Stimulated activated CD4-positive, alpha-beta T cell treated with anti-CD3 and anti-CD28 coated beads, Interleukin-15, amount 100 ng/mL, for 48 hours (primary cell): ENCODE measurements at places on chromosomes 1 and 21.

DNA sequence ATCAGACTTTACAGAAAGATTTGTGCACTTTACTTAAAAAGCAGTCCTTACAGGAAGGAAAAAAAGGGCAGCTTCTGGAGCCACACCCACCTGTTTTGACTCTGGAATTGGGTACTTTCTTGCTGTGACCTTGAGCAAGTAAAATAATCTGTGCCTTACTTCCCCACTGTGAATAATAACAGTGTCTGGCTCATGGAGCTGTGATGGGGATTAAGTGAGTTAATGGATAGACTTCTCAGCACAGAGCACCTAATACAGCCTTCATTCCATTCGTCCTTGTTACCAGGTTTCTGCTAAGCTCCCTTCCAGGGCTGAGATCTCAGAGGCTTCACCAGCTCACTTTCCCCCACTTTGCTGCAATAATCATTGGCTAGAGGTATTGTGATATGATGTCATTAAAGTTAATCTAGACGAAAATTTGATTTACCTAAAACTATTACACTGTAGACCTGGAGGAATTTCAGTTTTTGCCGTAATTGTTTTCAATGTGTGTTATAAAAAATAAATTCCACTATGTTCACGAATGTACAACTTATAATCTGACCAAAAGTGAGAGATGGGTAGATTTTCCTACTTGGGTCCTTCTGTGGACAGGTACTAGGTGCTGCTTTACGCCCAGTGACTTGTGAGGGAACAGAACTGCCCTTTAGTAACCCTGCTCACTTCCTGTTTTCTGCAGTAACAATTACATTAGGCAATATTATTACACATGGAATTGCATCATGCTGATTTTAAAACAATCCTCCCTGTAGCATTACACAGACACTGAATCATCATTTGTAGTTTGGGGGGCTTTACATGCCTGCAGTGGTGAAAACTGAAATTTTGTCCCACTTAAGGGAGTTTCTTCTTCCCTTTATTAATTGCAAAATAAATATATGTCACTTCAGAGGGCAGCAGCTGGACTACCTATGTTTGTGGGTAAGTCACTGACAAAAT, 19.7 kb upstream of the ABCG1 start:
- DNase-seq: no peak

- DNase-seq: no peak
Measured at GRCh38 chr1:3548156-3548893, 63.0 kb downstream of the MEGF6 start.

DNA sequence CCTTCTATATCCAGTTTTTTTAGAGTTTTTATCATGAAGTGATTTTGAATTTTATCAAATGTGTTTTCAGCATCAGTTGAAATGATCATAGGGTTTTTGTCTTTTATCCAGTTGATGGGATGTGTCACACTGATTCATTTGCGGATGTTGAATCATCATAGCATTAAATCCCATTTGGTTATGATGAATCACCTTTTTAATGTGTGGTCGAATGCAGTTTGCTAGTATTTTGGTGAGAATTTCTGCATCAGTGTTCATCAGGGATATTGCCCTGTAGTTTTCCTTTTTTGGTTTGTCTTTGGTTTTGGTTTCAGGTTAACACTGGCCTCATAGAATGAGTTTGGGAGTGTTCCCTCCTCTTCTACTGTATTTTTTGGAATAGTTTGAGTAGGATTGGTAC, 80.3 kb downstream of the DIRAS3 start:
- no peak for DNase-seq

GRCh38 chr1:180793451-180793850, 119.2 kb upstream of the KIAA1614 start:
- DNase-seq: no peak

- DNase-seq: no peak
Measured at GRCh38 chr21:38921511-38922251, 116.0 kb downstream of the ETS2 start.

GRCh38 chr1:81231729-81232038, 569.0 kb upstream of the ADGRL2 start:
- no peak for DNase-seq

- DNase-seq: no peak
Measured at GRCh38 chr1:155069551-155070157, 6.1 kb downstream of the EFNA4 start.

GRCh38 chr1:247415423-247416361, at the start of gene NLRP3:
Gene NLRP3, plus strand, starts transcription at chr1:247416173. Its CDS starts 2,628 bp downstream, at chr1:247418801.
- DNase-seq: peak; percentile 7

GRCh38 chr1:10694633-10695627, 101.5 kb downstream of the CASZ1 start:
- peak; percentile 40 for DNase-seq

DNA sequence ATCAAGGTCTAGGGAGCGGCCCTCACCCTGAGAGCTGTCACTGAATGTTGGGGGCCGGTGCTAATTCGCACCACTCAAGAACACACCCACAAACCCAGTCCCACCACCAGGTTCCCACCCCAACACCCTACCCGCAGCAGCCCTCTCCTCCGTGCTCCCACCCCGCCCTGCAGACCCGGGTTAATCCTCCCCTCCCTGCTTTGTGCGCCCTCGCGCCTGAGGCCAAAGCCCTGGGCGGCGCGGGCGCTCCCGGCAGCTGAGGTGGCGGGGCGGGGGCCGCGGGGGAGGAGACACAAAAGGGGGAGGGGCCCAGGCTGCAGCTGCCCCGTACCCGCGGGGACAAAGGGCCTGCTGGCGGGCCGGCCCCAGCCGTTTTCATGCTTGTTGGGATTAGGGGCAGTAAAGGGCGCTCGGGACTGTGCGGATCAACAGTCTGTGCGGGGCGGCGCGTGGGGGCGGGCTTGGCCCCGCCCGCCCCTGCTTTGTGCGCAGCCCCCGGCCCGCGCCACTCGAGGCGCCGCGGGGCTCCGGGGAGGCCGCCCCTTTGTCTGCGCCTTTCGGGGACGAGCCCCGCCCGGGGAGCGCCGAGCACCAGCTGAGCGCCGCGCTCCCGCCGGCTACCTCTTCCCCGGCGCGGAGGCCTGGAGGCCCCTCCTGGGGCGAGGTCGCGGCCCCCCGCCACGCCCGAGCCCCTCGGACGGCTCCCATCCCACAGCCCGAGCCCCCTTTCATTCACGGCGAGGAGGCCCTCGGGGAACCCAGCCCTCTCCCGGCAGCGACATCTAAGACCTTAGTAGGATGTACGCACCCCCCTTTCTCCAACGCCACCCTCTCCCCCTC, 10.9 kb downstream of the C1orf216 start:
- DNase-seq: no peak

DNA sequence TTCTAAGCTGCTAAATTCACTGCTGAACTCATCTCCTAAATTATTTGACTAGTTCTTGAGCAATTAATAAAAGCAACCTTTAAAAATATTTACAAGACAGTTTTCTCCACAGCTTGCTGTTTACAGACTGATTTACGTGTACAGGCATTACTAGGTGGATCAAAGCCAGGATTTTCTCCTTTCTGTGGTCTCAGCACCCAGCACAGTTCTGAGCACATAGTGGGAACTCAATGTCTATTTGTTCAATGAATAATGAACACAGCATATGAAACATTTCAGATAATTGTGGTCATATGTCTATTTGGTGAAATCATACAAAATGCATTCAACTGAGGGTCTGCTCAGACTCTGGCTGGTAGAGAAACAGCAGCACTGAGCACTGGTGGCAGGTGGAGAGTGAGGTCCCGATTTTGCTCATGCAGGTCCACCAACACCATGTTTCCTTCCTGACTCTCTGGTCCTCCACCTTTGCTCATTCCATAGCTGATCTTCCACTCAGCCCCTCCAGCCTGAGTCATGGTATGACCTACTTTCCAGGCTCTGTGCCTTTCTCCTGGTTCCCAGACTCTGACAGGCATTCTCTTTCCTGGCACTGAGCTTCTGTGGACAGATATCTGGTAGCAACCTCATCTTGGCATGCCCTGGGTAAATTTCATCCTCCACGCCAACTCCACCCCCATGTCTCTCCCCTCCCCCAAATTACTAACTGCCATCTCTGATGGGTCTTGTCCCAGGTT, 311.3 kb downstream of the TGFB2 start:
- DNase-seq: no peak

GRCh38 chr1:77476475-77476874, 194.7 kb downstream of the AK5 start:
- DNase-seq: no peak

DNA sequence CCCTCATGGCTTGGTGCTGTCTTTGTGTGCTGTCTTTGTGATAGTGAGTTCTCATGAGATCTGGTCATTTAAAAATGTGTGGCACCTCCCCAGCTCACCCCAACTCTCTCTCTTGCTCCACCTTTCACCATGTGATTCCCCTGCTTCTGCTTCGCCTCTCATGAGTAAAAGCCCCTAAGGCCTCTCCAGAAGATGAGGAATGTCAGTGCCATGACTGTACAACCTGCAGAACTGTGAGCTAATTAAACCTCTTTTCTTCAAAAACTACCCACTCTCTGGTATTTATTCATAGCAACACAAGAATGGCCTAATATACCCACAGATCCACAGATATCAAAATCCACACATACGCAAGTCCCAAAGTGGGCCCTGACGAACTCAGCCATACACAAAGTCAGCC, 88.9 kb upstream of the PPP2R5A start:
- no peak for DNase-seq

DNA sequence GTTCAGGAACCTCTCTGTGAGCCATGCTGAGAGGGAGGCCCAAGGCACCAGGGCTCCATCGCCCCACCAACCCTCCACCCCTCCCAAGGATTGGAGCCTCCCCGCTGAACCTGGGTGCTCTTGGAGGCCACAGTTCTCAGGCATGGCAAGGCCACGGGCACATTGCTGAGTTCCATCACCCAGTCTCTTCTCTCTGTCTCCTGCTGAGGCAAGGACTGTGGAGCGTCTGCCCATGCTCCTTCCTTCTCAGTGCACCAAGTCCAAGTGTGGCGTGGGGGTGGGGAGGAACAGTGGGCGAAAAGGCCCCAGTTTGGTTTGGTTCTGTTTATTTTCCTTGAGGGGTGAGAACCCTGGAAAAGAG, 2.8 kb upstream of the KNCN start:
- DNase-seq: no peak

- peak; percentile 15 for DNase-seq
Measured at GRCh38 chr1:158121604-158122254, 59.0 kb upstream of the CD1D start.

DNA sequence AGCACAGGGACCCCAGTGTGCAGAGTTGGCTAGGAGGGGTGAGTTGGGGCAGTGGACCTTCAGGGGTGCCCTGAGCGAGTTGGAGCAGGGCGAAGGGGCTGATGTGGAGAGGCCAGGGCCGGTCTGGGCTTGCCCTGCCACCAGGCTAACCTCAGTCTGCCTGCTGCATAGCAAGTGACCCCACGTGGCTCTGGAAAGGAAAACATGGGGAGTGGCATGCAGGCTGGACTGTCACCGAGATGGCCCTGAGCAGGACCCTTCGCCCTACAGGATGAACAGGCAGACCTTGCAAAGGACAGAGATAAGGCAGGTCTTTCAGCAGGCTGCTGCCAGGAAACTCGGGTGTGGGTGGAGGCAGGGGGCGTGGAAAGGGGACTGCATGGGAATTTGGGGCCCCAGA, 51.5 kb downstream of the FOXO6 start:
- DNase-seq: no peak

DNA sequence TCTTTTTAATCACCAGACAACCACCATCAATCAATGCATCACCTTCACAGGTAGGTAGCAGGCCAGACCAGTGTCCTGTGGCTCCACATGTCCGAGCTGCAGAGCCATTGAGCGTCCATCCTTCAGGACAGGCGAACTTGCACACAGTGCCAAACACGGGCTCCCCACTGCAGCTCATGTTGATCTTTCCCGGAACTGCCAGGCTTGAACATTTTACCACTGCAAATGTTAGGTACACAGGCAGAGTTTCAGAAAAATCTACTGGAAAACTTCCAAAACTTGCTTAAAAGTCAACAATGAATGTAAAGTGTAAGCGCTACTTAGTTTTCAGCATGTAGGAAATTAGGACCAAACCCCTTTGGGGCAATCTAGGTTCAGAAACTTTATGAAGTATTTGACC, 6.6 kb downstream of the SELE start:
- no peak for DNase-seq

GRCh38 chr1:110765640-110766335, 91.0 kb upstream of the KCNA3 start:
- no peak for DNase-seq

DNA sequence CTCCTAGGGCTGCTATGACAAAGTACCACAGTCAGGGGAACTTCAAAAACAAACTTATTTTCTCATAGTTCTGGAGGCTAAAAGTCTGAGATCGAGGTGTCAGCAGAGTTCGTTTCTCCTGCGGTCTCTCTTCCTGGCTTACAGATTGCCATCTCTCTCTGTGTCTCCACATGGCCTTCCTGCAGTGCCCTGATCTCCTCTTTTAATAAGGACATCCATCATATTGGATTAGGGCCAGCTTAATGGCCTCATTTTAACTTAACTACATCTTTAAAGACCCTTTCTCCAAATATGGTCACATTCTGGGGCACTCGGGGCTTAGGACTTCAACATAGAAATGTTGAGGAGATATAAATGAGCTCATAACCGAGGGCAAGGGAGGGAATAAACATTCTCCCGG, 12.2 kb downstream of the C1orf74 start:
- DNase-seq: no peak

DNA sequence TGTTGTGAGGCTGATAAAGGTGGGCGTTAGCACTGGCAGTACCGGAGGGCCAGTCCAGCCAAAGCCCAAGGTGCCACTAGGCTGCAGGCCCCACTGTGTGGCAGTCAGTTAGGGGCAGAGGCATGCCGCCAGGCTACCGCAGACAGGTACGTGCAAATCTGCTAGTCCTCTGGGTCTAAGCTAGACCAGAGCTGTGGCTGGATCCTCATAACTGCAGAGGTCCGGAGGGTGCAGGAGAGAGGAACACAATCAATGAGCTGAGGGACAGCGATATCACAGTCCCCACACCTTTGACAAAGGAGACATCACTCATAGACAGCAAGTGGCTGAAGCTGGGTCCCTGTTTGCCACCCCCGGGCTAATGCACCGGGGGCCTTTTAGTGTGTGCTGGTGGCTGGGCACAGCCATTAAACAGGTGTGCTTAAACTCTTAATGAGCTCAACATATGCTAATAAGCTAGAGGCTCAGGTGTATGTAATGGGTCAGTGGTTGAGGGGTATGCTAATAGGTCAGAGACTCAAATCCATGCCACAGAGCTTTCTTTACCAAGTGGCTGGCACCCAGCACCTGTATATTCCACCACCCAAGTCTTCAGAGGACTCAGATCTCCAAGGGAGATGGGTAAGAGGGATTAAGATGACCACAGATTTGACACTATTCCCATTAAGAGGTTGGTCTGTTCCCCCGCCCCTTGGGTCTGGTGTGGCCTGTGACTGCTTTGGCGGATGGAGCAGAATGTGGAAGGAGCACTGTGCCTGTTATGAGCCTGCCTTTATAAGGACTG, 82.0 kb downstream of the GLIS1 start:
- no peak for DNase-seq

DNA sequence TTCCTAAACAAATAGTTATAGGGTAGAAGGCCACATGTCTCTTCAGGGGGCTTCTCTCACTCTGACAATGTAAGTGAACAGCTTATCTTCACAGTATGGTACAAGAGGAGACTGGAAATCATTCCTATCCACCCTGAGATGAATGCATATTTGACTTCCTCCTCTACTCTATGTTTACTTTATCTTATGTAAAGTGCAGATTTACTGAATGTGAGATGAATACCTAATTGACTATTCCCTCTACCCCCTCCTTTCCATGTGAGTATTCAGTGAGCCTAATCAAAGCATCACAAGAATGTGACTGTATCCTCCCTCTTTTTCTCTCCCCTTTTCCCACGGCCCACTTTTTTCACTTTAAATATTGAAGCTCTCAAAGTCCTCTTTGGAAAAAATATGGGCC, 132.5 kb downstream of the BACH1 start:
- no peak for DNase-seq
